ENCODE measurements at places on chromosomes 3 and 15.

- DNase-seq: no peak
Observed at GRCh38 chr3:159948429-159949144, 40.0 kb upstream of the IL12A start.

- DNase-seq: no peak
Observed at GRCh38 chr15:83716605-83717004, 62.7 kb downstream of the ADAMTSL3 start.

DNA sequence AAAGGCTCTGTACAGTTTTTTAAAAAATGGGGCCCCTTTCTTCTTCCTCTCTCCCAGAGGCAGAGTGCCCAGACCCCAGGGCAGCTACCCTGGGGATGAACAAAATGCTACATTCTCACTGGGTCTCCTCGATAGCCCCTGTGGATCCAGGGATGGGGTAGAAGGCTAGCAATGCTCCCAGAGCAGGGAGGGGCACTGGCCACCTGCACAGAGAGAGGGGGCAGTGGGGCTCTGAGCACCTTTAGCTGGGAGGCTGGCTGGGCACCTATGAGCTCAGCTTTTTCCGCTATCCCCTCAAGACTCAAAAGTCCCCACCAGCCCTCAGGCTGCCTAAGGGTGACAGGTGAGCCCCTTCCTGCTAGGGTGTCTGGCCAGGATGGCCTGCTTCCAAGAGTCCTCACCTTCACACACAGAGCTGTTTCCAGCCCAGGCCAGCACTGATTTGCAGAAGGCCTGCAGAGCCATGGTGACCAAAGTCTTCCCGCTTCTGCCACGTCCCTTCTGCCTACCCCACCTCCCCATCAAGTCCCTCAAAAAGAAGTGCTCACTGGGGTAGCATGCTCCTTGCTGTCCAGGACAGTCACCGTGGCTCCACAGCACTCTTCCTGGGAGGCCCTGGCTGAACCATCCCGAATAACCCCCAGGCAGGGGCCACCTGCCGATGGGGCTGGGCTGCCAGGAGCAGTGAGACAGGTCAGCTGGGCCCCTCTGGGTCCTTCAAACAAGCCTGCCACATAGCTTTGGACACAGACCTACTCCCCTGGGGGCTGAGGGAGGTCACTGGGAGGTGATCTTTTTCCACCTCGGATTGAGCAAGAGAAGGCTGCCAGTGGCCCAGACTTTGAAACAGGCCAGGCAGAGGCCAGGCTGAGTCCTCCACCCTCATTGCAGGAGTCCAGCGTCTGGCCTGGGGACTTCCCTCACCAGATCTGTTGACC is 20.4 kb downstream of the BMF start:
- no peak for DNase-seq

DNA sequence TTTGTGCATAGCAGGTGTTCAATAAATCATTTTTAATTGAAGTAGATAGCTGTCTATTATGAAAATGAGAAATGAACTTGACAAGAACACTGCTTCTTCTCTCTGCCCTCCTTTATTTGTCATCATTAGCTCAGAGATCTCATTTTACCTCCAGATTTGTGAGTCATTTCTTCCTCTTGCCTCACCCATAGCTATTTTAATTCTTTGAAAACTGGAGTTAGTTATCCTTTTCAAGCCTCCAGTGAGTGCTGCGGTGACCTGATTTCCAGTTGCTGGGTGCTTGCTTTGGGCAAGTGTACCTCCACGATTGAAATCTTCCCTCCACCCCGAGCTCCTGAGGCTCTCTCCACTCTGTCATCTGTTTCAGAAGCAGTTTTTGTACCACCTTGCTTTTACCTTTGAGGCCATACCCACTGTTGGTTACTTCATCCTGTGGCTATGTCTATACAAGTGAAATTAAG is 114.6 kb downstream of the NFKBIZ start:
- DNase-seq: peak; percentile 41

DNA sequence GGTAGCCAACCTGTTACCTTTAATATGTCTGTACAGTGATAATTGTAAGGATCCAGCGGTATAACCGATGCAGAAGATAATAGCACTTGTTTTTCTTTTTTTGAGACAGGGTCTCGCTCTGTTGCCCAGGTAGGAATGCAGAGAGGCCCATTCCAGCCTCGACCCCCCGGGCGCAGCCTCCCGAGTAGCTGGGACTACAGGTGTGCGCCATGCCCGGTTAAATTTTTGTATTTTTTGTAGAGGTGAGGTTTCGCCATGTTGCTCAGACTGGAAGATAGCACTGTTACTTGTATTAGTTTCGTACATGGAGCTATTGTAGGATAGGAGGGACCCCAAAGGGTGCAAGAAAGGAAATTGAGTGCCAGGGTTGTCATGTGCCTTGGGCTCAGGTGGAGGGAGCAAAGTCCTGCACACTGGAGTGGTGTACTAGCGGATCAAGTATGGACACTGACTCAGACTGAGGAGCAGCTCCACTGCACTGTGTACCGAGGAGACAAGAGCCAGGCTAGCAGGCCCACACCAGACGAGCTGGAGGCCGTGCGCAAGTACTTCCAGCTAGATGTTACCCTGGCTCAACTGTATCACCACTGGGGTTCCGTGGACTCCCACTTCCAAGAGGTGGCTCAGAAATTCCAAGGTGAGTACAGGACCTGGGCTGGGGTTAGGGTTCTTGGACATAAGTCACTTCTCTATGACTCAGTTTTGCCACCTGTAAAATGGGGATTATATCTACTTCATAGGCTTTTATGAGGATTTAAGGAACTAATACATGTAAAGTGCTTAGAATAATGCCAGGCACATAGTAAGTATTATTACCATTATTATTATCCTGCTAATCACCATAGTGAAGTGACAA is 1.0 kb downstream of the OGG1 start:
- no peak for DNase-seq

GRCh38 chr3:16906682-16907081 is 21.9 kb downstream of the PLCL2 start:
- DNase-seq: no peak

DNA sequence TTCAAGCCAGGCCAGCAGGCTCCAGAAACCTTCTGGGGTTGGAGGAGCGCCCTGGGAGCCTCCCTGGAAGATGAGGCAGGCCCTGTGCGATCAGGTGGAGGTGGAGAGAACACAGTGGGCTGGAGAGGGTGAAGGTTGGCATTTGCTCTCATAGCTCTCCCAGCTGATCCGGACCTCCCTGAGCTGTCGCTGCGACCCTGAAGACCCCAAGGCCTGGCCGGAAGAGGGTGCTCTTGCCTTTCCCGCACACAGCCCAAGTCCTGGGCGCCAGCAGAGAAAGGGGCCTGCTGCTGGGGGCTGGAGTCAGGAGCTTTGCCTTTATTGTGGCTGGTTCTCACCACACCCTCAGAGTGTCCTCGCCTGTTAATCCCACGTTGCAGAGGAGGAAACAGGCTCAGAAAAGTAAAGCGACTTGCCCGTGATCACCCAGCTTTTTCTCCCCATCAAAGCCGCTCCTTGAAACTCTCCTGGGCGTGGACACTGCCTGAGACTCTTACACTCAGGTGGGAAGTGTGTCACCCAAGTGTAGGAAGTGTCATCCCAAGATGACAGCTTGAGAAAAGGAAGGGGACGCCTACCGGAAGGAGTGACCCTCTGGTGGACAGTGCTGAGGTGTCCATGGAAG is 8.6 kb upstream of the RPL29 start:
- no peak for DNase-seq

DNA sequence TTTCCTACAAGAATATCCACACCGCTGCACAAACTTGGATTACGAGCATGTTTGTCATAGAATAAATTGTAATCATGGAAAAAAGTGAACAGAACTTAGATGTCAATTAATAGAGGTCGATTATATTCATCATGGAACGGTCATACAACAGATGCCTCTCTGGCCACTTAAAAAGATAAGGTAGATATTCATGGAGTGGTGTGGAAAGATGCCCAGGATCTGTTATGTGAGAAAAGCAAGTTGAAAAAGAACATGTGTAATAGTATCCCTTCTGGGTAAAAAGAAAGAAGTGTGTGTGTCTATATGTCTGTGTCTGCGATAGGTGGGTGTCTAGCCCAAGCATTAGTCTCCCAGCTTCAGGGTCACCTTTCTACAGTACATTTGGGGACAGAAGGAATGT is 113.3 kb downstream of the ANP32A start:
- DNase-seq: no peak

- no peak for DNase-seq
Observed at GRCh38 chr3:42550250-42550649, 31.5 kb downstream of the SEC22C start.

DNA sequence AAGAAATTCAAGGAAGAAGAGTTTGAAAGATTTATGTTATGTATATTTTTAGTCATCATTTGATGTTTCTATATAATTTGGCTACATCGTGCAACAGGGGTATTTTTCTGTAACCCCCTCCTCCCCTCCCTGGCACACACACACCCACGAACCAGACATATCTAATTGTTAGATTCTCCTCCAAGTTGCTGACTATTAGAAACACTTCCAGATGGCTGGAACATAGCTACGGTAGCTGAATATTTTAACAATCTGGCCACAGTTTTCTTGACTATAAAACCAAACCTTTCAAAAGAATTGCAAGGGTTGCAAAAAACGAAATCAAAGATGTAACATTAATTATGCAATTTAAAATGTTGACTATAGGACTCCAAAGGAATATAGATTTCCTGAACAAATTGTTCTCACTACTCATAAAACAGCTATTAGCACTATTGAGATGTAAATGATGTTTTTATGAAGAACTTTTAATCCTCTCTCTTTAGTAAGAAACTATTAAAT is 154.4 kb downstream of the CHL1 start:
- no peak for DNase-seq

GRCh38 chr3:150497956-150498355 is 48.3 kb downstream of the SERP1 start:
- no peak for DNase-seq
